Amniotic stem cell (primary cell): ENCODE measurements at places on chromosomes 3 and 15.
A peak's percentile ranks its signal among the peaks of the same experiment; 100 is the strongest.

DNA sequence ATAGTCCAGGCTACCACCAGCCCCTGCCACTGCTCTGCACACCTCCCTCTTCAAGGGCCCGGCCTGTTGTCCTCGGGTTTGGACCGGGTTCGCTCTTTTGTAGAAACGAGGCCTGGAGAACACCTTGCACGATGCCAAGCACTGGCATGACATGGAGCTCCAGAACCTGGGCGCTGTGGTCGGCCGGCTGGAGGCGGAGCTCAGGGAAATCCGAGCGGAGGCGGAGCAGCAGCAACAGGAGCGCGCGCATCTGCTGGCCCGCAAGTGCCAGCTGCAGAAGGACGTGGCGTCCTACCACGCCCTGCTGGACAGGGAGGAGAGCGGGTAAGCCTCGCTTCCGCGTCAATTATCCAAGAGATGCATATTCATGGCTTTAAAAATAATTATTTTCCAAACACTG lies 72.4 kb downstream of the BFSP2 start:
- DNase-seq: no peak

DNA sequence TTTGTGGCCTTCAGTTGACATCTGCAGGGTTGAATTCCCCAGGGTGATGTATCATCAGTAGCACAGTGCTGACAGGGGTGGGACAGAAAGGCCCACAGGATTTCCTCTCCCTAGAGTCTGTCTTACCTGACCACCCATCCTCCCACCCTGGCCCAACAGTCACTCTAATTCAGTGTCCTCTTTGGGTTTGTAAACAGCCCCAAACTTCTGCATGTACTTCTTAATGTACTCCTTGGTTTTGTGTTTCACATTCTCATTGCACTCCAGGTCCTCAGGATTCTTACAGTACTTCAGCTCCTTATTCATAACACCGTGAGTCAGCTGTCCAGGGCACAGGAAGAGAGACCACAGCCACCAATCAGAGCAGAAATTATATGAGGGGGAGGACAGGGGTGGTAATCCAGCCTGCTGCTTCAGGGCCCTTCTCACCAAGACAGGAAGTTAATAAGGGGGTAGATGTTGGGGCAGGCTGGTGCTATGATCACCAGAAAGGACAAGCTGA lies 37.5 kb downstream of the NBEAL2 start:
- peak; percentile 57 for DNase-seq

- no peak for DNase-seq
Measured at GRCh38 chr3:139292711-139293664, 50.8 kb upstream of the MRPS22 start.

- no peak for DNase-seq
Measured at GRCh38 chr15:78054966-78055365, 22.5 kb downstream of the TBC1D2B start.

GRCh38 chr3:53821631-53822121 lies 24.5 kb downstream of the CHDH start:
- DNase-seq: no peak

GRCh38 chr3:103712320-103713008 lies 1277.6 kb downstream of the ZPLD1 start:
- peak; percentile 2 for DNase-seq

GRCh38 chr3:24401090-24401810 lies 93.4 kb downstream of the THRB start:
- DNase-seq: no peak

- no peak for DNase-seq
Measured at GRCh38 chr3:66023738-66024385, 14.9 kb downstream of the MAGI1 start.

GRCh38 chr3:189099505-189100290 lies 72.1 kb upstream of the TPRG1 start:
- no peak for DNase-seq

GRCh38 chr3:122301063-122301462 lies 24.0 kb upstream of the CSTA start:
- DNase-seq: no peak

DNA sequence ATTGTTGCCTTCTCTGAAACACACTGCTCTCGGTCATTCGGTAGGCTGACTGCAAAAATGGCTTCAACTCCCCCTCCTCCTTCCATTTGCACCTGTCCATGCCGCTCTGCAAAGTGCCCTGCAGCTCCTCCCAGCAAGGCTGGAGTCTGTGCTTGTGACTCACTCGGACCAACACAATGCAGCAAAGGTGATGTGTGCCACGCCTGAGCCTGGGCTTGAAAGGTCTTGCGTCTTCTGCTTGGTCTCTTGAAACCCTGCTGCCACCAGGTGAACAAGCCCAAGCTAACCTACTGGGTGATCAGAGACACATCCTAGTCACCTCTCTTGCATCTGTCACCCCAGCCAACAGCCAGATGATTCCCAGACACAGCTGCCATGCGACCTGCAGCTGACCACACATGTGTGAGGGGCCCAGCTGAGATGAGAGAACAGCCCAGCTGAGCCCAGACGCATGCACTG lies 71.1 kb downstream of the MGLL start:
- no peak for DNase-seq

- peak; percentile 12 for DNase-seq
Measured at GRCh38 chr15:95025924-95026728, 794.8 kb downstream of the MCTP2 start.

DNA sequence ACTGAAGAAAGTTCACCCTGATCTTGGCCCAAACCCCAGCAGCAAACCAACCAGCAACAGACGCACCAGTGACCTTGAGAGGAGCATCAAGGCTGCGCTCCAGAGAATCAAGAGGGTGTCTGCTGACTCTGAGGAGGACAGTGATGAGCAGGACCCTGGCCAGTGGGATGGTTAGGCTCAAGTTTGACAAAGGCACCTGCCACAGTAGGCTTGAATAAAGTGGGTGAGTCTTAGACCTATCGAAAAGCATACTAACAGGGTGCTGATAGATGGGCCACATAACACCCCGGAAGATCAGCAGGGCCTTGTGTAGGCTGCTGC lies 23.9 kb downstream of the WHAMM start:
- no peak for DNase-seq

GRCh38 chr3:7700977-7701376 lies 800.6 kb upstream of the LMCD1 start:
- DNase-seq: no peak

DNA sequence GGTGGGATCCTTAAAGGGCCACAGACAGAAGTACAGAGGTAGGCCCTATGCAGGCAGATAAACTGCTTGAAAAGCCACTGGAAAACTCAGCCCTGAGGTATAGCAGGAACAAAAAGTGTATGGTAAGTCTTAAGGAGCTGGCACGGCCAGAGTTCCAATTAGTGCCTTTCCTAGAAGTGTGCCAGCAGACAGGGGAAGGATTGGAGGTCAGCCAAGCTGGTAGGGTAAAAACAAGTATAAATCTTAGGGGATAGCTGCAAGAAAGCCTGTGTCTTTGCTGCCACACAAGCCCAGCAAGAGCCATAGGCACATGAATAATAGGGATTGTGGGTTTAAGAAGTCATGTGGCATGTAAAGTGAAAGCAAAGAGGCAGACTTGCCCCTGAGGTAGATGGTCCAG lies 582.5 kb downstream of the PLOD2 start:
- no peak for DNase-seq

GRCh38 chr3:171677706-171678105 lies 132.6 kb downstream of the PLD1 start:
- no peak for DNase-seq

DNA sequence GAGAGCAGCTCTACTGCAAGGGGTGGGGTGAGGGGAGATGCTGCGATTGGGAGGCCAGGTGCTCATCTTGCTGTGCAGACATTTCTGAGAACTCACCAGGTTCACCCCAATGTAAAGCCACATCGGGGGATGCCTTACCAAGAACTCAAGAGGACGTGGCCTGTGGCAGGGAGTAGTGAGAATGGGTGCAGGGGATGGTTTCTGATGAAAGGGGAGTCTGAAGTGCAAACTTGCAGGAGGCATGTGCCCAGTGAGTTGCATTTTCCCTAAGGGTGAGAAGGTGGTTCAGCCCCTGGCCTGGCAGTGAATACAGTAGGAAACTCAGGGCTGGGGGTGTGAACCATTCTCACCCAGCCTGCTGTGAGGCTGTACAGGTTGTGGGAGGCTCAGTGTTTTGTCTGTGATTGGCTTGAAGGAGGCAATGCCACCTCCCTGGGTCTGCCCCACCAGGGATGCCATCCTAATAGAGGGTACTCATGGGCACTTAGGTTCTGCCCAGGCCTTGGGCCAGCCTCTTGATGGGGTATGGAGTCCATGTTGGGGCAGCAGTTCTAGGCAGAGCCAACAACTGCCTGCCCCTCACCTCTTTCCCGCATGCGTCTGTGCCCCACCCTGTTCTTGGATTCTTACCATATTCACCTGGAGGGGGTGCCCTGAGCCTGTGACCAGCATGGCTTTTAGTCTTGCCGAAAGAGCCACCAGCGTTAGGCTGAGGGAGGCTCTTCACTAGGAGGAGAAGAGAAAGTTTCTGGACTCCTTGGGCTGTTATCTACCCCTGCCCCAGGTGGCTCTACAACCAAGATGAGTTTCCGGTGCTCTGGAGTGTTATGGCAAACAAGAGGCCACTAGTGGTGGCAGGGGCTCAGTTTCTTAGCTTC lies 4.5 kb downstream of the HEMK1 start:
- no peak for DNase-seq

DNA sequence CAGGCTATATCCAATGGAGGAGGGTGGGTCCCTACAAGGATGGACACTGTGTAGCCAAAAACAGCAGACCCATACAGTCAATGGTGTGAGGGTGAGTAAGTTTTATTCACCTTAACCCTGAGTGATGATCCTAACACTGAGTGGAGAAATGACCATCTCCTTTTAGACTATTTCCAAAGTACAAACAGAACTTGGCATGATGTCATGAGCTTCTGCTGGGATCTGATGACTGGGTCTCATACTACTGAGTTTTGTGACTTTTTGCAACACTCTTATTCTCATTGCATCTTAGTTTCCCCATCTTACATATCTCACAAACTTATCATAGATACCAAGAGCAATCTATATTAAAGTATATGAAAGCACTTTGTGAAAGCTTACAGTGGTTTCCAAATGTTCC lies 330.3 kb upstream of the CFAP20DC start:
- no peak for DNase-seq

DNA sequence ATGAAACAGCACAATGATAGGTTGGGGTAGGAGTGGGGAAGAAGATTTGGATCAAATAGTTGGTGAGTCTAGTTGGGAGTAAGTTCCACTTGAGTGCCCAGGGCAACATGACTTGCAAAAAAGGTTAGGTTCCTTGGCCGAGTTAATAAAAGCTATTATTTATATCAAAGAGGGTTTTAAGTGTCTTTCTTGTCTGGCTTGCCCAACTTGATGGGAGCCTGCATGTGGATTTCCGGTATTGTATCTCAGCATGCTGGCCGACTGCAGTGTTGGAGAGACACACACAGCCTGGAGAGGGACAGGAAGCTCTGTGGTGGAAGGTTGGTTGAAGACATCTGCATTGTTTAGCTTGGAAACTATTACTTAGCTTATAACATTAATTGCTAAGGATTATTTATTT lies 449.5 kb upstream of the TBL1XR1 start:
- DNase-seq: no peak

- DNase-seq: peak; percentile 56
Measured at GRCh38 chr15:22980189-22981050, at the start of gene CYFIP1. CYFIP1 (minus strand) TSS chr15:22980368; CDS start chr15:22947285, 33,083 bp downstream.
